ENCODE measurements at places on chromosomes 7 and 10.

DNA sequence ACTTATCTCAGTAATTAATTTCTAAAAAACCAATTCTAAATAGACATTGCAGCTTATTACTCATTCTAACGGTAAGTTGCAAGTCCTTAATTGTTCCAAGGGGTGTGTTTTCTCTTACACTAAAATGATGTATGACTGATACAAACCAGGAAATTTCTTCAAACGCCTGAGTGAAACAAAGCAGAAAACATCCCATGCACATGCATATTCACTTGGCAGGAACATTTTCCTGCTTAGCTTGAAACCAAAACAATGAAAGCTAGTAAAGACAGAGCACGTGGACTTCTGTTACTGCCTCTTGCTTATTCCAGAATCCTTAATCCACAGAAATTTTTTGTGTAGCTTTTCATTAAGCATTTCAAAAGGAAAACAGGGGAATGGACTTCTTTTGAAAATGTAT, 187.7 kb downstream of the MTERF1 start:
- DNase-seq, result no peak

GRCh38 chr7:133730360-133730759, 396.8 kb upstream of the LRGUK start:
- no peak for DNase-seq

DNA sequence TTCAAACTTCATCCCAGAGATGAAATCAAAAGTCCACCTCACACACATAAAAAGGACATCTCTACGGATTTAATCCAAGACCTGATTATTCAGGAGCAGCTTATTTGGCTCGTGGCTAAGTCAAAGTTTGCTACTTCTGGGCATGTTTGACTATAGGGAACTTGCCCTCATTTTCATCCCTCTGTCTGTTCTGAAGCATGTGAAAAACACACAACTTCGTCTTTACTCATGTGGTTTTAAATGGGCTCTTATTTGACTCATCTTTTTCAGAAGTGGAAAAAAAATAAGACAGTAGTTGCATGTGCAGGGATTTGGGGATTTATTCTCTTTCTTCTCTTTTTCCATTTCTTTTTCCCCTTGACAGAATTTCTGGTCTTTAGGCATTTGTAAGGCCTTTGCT, 295.9 kb downstream of the TFEC start:
- DNase-seq, result no peak

DNA sequence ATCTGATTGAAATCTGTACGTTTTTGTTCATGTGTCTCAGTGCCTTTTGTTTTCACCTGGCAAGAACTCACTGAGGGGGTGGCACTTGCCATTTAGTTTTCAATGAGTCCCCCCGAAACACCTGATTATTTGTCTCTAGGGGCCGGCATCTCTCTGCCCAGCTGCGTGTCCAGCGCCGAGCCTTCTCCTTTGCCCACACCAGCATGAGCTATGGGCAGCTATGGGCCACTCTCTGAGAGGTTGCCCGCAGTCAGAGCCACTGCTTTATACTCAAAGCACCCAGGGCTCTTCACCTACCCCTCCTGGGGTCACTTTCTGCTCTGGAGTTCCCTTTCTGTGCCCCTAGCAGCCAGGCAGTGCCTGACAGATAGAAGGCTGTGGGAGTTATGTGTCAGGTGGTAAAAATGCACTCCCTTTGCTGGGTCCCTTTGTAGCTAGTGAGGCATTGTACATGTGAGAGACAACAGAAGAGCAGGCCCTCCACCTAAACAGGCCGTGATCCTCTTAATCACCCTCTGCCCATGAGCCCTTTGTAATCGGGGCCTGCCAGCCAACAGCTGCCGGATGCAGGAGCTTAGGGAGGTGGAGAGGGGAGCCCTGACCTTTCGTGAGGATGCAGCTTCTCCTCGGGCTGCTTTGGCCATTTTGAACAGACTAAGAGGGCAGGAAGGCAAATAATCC, 133.1 kb upstream of the NPS start:
- DNase-seq, result no peak

DNA sequence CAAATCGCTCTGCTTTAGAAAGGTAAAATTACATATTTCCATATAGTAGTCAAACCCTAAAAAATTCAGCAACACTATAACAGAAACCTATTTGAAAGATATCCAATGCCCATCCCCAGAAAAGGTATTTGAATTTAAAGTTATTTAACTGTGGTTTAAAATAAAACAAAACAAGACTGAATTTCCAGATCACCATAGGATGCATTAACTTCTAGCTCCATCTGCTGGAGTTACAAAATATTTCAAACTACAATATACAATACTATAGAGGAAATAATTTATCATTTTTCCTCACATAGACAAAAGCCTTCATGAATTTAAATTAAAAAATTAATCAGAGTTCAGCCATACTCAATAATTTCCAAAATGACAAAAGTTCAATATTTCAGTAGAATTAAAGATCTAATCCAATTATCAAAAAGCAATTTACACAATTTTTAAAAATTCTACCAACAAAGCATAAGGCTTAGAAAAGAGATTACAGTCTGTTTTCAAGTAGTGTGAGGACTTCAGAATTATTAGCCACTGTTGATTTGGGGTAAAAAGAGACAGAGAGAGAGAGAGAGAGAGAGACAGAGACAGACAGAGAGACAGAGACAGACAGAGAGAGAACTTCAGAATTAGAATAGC, 75.9 kb downstream of the LMBR1 start:
- no peak for DNase-seq

DNA sequence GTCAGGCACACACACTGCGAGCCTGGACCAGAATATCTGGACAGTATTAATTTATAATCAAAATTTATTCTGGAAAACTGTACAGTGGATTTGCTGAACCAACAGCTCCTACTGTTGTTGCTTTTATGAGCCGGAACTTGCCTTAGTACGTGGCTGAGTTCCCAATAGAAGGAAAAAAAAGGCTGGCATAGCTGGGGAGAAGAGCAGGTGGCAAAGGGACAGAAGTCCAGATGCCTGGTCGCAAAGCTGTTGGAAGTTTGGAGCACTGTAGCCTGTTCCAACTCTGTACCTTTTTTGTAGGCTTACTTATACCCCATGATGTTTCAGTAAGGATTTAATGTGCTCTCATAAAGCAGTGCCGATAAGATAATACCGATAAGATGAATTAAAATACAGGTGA, 333.8 kb downstream of the ABCA13 start:
- DNase-seq, result no peak

GRCh38 chr7:44186736-44187135, 2.5 kb downstream of the GCK start:
- no peak for DNase-seq

DNA sequence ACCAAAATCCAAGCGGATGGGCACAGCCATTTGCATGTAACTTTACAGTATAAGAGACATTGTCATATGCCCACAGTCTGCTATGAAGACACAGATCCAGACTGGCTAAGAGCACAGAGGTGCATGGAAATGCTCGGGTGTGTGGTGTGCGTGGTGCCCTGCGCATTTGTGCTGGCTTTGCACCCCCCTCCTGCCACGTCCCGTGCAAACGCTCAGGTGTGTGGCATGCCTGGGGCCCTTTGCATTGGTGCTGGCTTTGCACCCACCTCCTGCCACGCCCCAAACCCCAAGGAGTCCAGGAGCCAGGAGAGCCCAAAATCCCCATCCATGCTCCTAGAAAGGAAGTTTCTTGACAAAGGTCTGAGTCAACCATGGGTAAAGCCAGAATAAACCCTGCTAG, 306.2 kb downstream of the PTPRN2 start:
- no peak for DNase-seq

GRCh38 chr7:11177793-11178192, 204.1 kb downstream of the PHF14 start:
- no peak for DNase-seq

DNA sequence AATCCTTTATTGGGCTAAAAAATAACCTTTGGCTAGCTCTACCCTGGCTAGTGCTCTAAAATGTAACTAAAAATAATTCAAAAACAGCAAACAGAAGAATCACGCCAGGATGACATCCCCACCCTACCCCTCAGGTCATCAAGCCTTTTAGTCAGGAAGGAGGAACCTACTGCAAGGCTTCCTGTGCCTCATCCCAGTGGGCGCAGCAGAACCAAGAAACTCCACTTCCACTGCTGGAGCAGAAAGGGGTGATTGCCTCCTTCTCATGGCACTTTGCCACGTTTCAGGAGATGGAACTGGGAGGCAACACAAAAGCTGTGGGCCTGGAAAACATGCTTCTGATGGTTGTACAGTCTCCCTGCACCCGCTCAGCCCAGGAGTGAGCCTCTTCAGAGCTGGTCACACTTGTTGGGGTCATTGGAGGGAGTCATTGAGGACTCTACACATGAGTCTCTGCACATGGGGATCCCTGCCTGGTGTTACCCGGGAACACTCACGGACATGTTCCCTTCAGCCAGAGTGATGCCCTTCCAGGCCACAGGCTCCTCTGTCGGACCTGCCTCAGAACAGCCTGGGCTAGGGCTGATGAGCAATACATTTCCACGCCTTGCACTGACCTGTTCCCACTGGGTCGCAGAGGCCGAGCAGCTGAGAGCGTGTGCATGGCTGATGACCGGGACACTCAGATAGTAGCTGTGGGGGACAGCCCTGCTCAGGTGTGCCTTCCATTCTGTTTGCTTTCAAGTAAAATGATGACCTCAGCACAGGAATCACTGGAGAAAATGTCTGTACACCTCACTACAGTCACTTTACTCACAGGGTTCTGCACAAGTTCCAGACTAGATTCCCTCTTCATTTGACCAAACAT, 355.3 kb downstream of the FGFR2 start:
- no peak for DNase-seq

- DNase-seq, result no peak
Measured at GRCh38 chr7:54591404-54592386, 49.5 kb downstream of the VSTM2A start.

DNA sequence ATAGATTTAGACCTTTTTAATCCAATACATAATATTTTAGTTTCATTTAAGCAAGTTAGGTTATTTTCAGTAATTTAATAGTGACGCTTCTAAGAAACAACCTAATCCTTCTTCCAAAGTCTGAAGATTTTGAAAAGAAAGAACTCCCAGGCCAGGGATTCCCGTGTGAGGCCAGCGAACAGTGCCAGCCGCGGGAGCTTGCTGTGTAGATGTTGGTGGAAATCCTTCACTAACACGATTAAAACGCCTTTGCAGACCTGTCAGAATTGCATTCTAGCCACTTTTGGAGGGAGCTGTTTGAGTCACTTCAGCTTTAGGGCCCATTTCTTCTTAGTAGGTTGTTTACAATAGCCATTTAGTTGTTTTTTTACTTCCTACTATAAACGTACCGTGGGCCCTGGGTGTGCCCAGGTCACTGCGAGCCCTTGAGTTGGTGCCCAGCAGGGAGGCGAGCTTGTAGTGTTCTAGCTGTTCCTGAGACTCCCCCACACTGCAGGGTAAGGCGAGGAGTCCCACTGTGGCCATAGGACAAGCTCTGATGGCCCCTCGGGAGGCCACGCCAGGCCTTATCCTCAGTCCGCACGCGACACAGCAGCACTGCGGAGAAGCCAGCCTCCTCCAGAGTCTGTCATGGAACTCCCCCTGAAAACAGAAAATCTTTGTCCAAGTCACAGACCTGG, 32.3 kb downstream of the PPP2R2D start:
- DNase-seq, result no peak

DNA sequence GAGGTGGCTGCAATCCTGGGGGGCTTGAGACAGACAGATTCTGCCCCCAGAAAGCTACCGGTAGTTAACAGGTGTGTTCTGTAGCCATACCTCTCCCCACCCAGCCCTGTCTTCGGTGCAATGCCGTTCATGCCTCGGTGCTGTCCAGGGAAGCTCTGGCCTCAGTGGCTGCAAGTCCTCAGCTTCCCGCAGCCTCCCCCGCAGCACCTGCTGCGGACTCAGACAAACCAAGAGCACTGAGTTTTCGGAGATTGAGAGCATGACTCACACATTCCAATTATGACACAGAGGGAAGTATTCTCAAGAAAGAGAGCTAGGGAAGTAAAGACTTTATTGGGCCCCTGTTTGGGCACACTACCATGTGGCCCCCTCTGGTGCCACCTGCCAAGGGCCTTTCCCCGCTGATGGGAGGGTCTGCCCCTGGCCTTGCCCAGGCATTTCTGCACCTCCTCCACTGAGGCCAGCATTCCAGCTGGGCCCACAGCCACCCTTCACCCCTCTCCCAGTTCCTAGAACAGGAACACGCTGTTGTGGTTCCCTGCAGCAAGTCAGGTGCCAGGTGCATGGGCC, 30.2 kb upstream of the EZH2 start:
- DNase-seq, result no peak

DNA sequence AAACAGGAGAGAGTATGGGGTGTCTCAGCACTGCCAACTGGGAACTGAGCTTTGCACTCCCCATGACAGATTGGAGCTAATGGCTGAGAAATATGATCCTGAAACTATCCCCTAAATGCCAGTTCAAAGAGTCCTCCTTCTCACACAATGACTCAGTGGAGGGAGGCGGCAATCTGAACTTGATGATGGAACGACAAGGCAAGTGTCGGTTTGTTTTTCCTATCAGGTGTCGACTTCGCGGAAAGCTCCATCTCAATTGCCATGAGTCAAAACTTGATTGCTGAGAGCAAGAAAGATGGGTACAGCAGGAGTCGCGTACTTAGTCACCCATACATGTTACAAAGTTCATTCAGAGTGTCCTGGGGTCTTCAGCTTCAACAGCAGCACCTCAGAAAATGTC, 52.5 kb downstream of the NPY start:
- DNase-seq, result no peak

GRCh38 chr7:91294639-91295220, 30.5 kb downstream of the FZD1 start:
- DNase-seq, result no peak
